ENCODE measurements at places on chromosomes 7 and 10.

- DNase-seq: no peak
These were observed 538.7 kb upstream of the MGMT start for GRCh38 chr10:128928231-128928836.

DNA sequence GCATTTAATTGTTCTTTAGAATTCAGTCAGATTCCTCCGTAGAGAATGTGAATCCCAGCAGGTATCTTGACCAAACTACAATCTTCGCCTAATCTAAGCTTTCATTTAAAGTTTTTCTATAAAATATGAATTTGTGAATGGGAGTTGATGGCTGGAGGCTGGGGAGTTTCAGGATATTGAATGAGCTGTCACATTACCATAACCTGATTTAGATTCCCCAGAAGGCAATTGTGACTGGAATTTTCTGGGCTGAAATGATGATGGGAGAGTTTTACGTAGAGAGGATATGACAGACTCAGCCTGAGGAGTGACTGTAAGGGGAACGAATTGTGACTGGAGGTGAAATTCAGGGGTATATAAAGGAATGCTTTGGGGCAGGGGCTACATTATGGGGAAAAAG, 411.7 kb upstream of the FZD8 start:
- DNase-seq: no peak

DNA sequence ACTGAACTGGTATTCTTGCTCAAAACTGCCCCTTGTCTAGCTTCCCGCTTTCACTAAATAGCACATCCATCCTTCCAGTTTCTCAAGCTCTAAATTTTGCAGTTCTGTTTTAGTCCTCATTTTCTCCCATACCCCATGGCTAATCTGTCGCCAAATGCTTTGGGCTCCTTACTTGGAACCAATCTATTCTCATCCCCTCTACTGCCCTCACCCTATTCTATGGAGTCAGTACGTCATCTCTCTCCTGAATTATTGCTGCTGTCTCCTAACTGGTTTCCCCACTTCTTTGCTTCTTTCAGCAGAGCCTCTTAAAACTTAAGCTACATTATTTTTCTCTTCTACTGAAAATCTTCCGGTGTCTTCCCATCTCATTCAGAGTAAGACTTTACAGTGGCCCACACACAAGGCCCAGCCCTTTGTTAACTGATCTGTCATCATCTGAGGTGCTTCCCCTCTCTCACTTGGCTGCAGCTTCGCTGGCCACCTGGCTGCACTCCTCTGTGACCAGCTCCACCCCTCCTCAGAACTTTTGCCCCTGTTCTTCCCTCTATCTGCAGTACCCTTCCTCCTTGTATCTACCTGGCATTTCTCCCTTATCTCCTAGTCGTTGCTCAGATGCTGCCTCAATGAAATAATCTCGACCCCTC, 9.9 kb downstream of the STARD3NL start:
- no peak for DNase-seq

GRCh38 chr10:113111260-113111659, 161.2 kb downstream of the TCF7L2 start:
- no peak for DNase-seq

GRCh38 chr7:46651070-46651469, 730.0 kb upstream of the IGFBP3 start:
- no peak for DNase-seq

- DNase-seq: no peak
These were observed 40.7 kb upstream of the BET1 start for GRCh38 chr7:94044806-94045205.

GRCh38 chr10:24097751-24098207, 111.2 kb upstream of the KIAA1217 start:
- DNase-seq: no peak

GRCh38 chr7:114419441-114420272, 5.0 kb downstream of the FOXP2 start:
- DNase-seq: no peak

DNA sequence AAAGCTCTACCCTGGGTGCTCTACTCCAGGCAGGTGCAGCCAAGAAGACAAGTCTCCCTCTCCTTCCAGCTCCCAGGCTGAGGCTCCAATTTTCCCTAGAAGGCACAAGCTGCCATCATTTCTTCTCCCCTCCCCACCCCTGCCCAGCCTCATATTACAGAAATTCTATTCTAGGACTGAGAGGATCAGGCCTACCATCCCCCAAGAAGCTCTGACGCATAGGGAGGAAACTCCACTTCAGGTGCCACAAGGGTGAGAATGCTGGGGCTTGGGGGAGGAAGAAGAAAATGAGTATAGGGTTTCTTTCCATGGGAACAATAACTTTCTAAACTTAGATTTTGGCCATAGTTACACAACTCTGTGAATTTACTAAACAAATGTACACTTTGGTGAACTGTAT, 35.3 kb downstream of the FEZF1 start:
- no peak for DNase-seq

DNA sequence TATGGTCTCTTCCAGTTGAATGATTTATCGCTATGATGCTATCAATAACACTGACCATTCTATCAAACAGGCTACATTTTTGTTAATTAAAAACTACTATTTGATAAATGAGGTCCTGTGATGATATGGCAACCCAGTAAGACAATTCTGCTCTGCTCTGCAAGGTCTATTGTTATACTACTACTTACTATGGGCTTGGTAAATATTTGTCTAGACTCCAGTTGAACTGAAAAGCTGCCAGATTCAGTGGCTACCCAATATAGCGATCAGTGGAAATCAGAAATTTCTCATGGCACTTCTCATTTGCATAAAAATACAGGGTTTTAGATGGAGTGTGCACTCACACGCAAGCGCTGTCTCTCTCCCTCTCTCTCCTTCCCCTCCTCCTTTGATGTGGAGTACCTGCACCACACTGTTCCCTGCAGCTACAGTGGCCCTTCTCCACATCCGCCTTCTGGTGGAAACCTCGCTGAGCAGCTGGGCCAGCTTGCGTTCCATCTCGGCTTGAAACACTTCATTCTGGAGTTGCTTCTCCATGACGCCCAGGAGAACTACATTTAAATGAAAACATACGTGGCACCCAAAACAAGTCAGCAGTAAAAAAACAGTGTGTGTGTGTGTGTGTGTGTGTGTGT, 77.9 kb downstream of the KIAA1549 start:
- no peak for DNase-seq

GRCh38 chr7:104136561-104136960, 71.3 kb downstream of the ORC5 start:
- no peak for DNase-seq

DNA sequence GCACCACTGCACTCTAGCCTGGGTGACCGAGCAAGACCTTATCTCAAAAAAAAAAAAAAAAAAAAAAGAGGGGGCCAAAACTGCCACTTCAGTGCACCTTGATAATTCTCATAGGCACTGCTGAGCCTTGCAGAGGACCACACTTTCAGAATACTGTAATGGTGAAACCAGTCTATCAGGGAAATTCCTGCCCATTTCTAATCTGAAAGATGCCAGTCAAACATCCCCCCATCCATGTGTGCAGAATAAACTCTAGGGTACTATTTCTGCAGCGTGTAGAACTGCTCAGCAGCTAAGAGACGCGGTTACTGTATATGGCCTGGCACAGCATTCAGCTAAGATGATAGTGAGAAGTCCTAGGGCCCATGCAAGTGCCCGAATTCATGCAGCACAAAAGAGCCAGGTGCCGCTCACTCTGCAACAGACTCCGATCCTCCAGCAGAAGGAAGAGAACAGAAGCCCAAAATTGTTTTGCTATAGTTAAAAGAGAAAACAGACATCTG, 286.8 kb upstream of the KLF14 start:
- no peak for DNase-seq

- DNase-seq: no peak
These were observed 32.0 kb upstream of the ABCB4 start for GRCh38 chr7:87507446-87507845.

GRCh38 chr7:24129597-24129996, 154.4 kb upstream of the NPY start:
- DNase-seq: peak; percentile 20

DNA sequence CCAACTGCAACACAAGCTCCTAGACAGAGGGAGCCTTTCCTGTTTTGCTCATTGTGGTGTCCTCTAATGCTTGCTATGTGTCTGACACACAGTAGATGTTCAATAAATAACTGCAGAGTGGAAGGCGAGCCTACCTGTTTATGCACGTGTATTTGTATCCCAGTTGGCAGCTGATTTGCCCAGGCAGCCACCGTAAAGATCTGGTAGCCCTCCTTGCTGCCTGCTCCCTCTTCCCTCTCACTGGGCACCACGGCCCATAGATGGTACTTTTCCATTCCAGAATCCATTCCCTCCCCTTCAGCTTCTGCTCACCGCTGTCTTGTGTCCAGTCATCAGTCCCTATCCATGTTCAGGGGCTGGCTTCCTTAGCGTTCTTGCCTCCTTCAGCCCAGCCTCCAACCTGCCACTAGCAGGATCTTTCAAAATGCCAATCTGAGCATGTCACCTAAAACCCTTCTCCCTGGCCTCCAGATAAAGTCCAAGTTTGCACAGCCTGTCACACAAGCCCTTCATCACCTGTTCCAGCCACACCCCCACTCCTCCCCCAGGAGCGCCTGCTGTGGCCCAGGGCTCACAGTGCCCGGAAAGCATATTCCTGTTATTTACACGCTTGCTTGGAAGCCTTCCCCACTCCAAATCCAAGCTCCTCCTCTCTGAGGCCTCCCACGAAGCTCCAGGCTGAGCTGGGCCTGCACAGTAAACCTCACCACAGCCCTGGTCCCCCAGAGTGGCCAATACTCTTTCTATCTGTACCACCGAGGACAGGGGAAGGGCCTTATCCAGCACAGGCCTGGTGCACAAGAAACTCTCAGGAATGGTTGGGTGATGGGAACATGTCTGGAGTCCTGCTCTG, 21.0 kb downstream of the ZCCHC24 start:
- DNase-seq: no peak

DNA sequence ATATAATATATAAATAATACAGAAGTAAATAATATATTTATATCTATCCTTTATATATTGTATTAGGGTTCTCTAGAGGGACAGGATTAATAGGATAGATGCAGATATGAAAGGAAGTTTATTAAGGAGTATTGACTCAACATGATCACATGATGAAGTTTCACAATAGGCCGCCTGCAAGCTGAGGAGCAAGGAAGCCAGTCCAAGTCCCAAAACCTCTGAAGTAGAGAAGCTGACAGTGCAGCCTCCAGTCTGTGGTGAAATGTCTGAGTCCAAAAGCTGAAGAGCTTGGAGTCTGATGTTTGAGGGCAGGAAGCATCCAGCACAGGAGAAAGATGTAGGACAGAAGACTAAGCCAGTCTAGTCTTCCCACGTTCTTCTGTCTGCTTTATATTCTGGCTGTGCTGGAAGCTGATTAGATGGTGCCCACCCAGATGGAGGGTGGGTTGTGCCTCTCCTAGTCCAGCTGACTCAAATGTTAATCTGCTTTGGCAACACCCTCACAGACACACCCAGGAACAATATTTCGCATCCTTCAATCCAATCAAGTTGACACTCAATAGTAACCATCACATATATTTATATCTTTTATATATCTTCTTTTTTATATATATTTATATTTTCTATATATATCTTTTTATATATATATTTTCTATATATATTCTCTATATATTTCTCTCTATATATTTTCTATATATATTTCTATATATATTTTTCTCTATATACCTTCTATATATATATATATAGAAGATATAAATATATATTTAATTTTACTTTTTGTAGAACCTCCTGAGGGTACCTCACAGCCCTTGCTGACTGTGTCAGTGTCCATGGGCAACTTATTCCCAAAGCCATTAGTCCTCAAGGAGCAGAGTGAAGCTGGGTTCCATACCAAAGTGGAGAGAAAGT, 24.6 kb upstream of the AKR1B10 start:
- no peak for DNase-seq

- DNase-seq: no peak
These were observed 215.6 kb downstream of the CCSER2 start for GRCh38 chr10:84543948-84544347.

Measured in RCC 7860 (cell line).